ENCODE measurements at places on chromosomes 2 and 18.

- no peak for DNase-seq
These were observed 32.1 kb downstream of the MARCHF7 start for GRCh38 chr2:159744363-159744762.

GRCh38 chr2:47119001-47119400 is 36.1 kb downstream of the STPG4 start:
- no peak for DNase-seq

GRCh38 chr18:12479982-12480381 is 72.3 kb downstream of the PRELID3A start:
- DNase-seq = no peak

DNA sequence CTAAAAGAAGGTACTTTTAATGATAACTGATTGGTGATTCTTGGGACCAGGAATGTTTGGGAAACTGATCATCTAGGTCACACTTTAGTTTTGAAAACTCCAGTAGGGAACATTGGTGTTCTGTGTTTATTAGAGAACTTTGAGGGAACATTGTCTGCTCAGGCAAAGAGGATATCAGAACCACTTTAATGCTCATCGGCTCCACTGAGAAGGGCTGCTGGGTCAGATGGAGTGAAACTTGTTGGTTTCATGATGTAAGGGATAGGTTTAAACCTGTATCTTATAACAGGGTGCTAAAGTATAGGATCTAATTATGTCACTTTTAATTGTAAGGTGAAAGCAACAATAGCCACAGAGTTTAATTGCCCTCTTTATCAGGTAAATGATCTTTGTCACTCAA is 14.2 kb upstream of the POLI start:
- no peak for DNase-seq

DNA sequence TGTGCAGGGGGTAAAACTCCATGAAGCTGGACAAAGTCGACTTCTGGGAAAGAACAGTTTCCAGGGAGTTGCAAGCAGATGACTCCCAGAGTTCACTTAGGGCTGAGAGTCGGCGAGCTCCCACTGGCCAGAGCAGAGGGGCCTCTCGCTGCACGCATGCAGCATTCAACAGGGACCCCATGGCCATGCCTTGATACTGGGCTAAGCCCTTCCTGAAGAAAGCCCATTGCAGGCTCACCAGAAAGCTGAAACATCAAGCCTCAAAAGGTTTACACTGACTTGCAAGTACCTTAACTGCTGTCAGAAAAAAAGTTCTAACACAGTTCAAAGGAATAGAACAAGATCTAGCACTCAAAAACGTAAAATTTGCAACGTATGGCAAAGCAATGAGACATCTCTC is 56.4 kb downstream of the NDUFA10 start:
- no peak for DNase-seq
